GM23338 (cell line): ENCODE measurements at places on chromosomes 11 and 22. TPM values are rescaled to one million over a fixed set of nuclear protein-coding genes. Genes with fewer than 3 reads are reported as not detected.

GRCh38 chr22:25113316-25113721, 86.3 kb upstream of the CRYBB3 start:
- no peaks in the 10 kb centered on the region for H3K27me3 ChIP-seq
- no peak overlapping the region for H3K4me3 ChIP-seq
- H3K36me3 ChIP-seq = no peaks in the 10 kb centered on the region
- DNase-seq = no peak
- H3K27ac ChIP-seq = no peak overlapping the region

- H3K27ac ChIP-seq = no peak overlapping the region
- no peaks in the 10 kb centered on the region for H3K4me1 ChIP-seq
- DNase-seq = peak; percentile 73
- no peaks in the 10 kb centered on the region for H3K27me3 ChIP-seq
- H3K4me3 ChIP-seq = no peak overlapping the region
Measured at GRCh38 chr11:94897330-94897768, 76.0 kb downstream of the CWC15 start.

GRCh38 chr22:33896154-33896553, 24.1 kb downstream of the LARGE1 start:
- H3K27me3 ChIP-seq = no peaks in the 10 kb centered on the region
- H3K36me3 ChIP-seq = no peaks in the 10 kb centered on the region
- H3K4me1 ChIP-seq = peaks cover 87% of the 10 kb centered on the region
- peak overlapping the region; percentile 30 for H3K4me3 ChIP-seq
- DNase-seq = no peak

GRCh38 chr22:27133019-27133431, 475.6 kb downstream of the MIAT start:
- H3K4me1 ChIP-seq = no peaks in the 10 kb centered on the region
- DNase-seq = no peak
- no peak overlapping the region for H3K4me3 ChIP-seq
- H3K27ac ChIP-seq = no peak overlapping the region
- H3K36me3 ChIP-seq = no peaks in the 10 kb centered on the region
- no peaks in the 10 kb centered on the region for H3K27me3 ChIP-seq

- no peaks in the 10 kb centered on the region for H3K36me3 ChIP-seq
- no peaks in the 10 kb centered on the region for H3K27me3 ChIP-seq
Measured at GRCh38 chr11:116515664-116516184, 257.1 kb downstream of the BUD13 start.

DNA sequence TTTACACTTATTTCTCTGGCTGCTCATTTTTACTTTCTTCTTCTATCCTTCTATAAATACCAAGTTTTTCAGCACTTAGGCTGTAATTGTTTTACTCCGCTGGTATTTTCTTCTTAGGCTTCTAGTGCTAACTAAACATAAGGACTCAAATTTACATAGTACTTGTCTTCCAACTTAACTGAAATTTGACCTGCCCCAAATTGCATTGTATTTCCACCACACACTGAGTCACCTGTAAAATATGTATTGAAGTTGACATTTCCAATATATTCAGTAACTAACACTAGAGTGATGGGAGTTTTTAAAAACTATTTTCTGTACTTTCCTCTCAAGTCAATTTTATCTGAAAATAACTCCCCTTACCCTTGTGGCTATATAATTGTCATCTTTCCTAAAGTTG, 1794.1 kb upstream of the RAG2 start:
- H3K4me3 ChIP-seq = no peak overlapping the region
- no peak overlapping the region for H3K27ac ChIP-seq
- no peaks in the 10 kb centered on the region for H3K27me3 ChIP-seq
- 0 out of 2 replicates have a peak, but pooled peaks cover 5% of the 10 kb centered on the region for H3K4me1 ChIP-seq
- H3K36me3 ChIP-seq = no peaks in the 10 kb centered on the region; the same call in 1 of the 2 replicates

DNA sequence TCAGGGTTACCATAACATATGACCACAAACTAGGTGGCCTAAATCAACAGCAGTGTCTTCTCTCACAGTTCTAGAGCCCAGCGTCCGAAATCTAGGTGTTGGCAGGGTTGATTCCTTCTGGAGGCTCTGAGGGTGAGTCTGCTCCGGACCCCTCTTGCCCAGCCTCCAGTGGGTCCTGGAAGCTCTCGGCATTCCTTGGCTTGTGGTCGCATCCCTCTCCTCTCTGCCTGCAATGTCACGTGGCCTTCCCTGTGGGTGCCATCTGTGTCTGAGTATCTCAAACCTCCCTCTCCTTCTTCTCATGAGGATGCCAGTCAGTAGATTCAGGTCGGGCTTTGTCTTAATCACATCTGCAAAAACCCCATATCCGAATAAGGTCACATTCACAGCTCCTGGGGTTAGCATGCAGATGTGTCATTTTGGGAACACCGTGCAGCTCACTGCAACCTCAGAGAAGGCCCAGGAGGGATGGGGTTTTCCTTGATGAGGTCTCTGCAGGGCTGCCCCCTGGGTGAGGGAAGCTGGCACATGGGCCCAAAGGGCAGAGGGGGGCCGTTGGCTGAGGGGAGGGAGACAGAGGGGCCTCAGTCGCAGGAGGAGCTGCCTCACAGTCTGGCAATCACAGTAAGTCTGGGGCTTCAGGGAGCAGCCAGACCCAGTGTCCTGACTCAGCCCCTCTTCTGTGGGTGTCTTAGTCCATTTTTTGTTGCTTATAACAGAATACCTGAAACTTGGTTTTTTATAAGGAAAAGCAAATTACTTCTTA, 41.2 kb downstream of the PARVG start:
- H3K4me3 ChIP-seq = no peak overlapping the region
- H3K27ac ChIP-seq = no peak overlapping the region

ANO5 gene
- 6.8 and 8.3 TPM in 2 replicates for total RNA-seq

OR5A1 gene
- total RNA-seq = 0.03 TPM in 1 of 2 replicates, not detected in the other

KCTD17 gene
- total RNA-seq = 26.9 and 35.0 TPM in 2 replicates

PATE4 gene
- not detected in 2 replicates for total RNA-seq

ZBED4 gene
- 28.0 and 31.9 TPM in 2 replicates for total RNA-seq

SHANK3 gene
- 4.9 and 5.1 TPM in 2 replicates for total RNA-seq

C22orf42 gene
- total RNA-seq = 0.23 and 0.76 TPM in 2 replicates

LRRC74B gene
- not detected in 2 replicates for total RNA-seq
